ENCODE measurements at places on chromosomes 16 and 17.

DNA sequence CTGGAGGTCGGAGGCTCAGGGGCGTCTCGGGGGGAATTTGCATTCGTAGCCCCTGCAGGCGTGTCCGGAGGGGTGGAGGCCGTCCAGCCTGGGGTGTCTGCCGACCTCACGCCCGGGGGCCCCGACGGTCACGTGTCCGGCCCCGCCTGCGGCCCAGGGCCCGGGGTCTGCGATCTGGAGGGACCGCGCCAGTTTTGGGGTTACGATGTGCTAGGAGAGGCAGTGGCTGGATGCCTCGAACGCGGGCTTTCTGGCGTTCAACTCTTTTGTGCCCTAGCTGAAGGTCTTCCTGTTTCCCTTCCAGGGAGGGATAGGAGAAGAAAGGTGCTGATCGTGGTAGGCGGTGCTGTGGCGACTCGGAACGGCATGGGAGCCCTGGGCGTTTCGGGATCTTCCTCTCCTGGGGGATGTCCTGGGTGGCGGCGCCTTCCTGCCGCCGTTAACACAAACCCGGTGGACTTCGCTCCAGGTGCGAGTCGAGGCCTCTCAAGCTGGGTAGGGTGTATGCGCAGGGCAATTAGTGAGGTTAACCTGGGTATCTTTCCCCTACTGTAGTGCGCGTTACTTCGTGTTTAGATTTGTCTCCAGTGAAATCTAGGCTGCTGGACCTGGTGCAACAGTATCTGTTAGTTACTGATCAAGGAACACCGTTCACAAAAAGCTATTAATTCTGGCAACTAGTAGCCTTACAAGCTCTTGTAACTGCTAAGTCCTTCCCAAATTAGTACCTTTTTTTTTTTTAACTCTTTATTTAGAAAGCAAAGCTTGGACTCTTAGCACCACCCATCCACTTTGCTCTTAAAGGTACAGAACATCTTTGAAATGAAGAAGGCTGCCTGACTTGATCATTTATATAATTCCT lies 1.3 kb downstream of the AKAP1 start:
- no peak for DNase-seq

DNA sequence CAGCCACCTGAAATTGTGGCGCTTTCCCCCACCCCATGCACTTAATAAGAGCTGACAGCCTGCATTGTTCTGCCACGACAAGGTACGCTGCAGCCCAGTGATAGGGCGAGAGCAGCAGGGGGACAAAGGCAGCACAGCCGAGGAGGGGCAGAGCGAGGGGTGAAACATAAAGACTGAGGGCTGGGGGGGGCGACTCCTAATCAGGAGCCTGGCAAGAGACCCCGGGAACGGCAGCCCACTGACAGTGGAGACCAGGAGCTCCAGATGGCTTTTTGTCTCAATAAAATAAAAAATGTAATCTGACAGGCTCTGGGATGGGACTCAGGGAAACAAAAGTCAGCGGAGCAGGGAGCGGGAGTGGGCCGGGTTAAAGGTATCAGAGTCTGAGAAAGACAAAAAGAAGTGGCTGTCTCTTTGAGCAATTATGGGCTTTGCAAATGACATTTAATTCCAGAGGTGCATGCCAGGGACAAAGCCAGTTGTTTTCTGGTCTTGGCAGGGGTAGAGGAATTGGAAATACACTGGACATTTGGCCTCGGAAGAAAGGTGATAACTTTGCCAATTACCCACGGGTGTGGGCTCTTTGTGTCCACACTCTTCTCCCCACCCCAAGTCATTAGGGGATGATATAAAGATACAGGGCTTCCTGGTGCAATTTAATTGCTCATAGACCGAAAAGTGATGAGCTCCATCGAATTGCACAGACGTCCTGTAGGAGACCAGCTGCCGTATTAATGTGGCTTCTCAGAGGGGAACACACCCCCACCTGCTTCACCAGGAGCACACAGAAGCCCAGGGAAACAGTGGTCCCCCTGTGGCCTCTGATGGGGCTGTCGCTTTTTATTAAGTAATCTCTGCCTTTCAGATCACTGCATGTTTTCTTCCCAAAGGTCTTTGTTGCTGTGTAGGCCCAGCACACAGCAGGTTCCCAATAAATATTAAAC lies 17.6 kb upstream of the CCDC182 start:
- no peak for DNase-seq

DNA sequence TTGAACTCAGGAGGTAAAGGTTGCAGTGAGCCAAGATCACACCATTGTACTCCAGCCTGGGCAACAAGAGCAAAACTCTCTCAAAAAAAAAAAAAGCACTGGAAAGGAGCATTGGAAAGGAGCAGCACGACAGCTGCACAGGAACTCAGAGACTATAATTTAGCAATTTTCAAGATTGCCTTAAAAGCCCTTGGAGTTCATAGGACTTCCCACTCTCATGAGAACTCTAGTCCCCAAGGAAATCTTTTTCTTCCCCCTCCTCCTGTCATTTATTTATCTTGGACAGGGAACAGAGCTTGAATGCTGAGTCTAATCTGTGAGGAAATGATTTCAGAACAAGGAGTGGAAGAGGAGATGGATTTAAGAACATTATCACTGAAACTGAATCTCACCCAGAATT lies 69.0 kb downstream of the PLXDC1 start:
- DNase-seq: peak; percentile 32

- DNase-seq: no peak
These were observed 116.6 kb downstream of the MRTFB start for GRCh38 chr16:14187517-14188338.

GRCh38 chr17:44912763-44913544 lies 2.3 kb downstream of the GFAP start:
- DNase-seq: no peak

GRCh38 chr17:39551879-39552278 lies 55.8 kb downstream of the NEUROD2 start:
- DNase-seq: no peak

- peak; percentile 38 for DNase-seq
These were observed 14.5 kb downstream of the ACACA start for GRCh38 chr17:37392024-37392590.

- DNase-seq: no peak
These were observed 103.7 kb downstream of the NPIPB5 start for GRCh38 chr16:22614271-22614947.

DNA sequence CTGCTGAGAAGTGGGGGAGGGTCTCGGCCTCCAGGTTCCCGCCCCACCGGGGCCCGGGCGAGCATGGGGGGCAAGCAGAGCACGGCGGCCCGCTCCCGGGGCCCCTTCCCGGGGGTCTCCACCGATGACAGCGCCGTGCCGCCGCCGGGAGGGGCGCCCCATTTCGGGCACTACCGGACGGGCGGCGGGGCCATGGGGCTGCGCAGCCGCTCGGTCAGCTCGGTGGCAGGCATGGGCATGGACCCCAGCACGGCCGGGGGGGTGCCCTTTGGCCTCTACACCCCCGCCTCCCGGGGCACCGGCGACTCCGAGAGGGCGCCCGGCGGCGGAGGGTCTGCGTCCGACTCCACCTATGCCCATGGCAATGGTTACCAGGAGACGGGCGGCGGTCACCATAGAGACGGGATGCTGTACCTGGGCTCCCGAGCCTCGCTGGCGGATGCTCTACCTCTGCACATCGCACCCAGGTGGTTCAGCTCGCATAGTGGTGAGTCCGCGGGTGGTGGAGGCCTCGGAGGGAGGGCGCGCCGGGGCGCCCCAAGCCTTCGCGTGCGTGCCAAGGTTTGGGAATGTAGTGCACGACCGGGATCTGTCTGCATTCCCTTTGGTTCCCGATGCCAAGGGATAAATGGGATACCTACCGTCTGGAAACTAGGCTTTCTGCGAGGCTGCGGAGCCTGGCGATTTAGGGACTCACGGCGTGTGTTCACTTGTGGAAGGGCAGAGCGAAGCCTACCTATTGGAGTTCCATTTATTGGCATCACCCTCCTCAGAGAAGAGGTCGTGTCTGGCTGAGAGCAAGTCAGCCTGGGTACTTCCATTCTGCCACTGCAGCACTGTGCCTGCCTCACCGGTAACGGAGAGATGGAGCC lies 1.0 kb downstream of the ZNRF1 start:
- DNase-seq: no peak

Measured in fibroblast of skin of left quadriceps (primary cell).